Myocyte (in vitro differentiated cells): ENCODE measurements at places on chromosomes 3 and 15. TPM values are rescaled to one million over a fixed set of nuclear protein-coding genes. Genes with fewer than 3 reads are reported as not detected.
A peak's percentile ranks its signal among the peaks of the same experiment; 100 is the strongest.

GRCh38 chr3:94071713-94072284 lies 8.9 kb downstream of the NSUN3 start:
- DNase-seq, result no peak

The OTOL1 gene
- not detected in 2 replicates for total RNA-seq

DNA sequence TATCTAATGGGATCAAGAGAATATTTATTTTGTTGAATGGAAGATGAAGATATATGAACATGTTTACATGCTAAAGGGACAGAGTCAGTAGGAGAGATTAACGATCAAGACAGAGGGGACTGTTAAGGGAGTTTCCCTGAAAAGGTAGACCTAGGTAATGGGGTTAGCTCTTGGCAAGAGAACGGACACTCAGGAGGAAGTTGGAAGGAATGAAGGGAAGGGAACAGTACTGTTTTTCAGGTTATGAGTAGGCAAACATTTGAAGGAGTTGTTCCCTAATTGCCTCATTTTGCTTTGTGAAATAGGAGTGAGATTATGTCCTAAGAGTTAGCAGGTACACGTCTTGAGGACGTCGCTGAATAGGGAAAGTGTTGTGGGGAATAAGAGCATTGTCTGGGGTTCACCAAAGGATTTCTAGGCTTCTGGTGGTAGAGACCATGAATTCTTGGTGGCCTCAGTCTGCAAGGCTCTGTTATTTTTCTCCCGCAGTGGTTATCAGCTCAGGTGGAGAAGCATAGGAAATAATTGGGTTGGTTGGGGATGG lies 41.3 kb downstream of the PDE8A start:
- DNase-seq, result no peak

DNA sequence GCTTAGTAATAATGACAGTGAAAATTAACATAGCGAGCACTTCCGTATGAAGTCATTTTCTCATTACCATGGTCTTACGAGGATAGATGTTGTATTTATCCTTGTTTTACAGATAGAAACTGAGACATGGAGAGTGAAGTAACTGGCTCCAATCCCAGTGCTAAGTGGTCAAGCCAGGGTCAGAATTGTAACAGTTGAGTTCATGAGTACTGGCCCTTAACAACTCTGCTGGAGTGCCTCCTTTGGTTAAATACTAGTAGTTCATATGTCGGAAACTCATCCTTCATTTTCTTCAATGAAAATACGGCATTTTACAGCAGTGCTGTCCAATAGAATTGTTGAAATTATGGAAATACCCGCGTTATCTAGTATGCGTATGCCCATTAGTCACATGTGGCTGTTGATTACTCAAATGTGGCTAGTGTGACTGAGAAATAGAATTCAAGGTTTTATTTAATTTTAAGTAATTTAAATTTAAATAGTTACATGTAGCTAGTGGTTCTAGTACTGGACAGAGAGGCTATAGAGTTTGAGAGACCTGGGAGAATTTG lies 32.5 kb downstream of the FNDC3B start:
- no peak for DNase-seq

DNA sequence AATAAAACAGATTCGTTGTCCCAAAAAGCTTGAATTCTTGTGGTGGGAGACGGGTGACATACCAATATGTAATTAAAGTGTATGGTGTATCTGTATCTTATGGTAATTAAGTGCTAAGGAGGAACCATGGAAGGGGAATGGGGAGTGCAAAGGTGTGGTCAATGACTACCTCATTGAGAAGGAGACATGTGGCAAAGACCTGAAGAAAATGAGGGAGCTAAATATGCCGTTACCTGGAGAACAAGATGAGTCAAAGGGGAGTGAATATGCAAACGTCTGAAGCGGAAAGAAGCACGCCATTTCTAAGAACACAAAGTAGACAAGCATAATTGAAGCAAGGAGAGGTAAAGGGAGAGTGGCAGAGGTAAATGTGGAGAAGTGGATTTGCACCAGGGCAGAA lies 115.7 kb downstream of the SI start:
- no peak for DNase-seq

DNA sequence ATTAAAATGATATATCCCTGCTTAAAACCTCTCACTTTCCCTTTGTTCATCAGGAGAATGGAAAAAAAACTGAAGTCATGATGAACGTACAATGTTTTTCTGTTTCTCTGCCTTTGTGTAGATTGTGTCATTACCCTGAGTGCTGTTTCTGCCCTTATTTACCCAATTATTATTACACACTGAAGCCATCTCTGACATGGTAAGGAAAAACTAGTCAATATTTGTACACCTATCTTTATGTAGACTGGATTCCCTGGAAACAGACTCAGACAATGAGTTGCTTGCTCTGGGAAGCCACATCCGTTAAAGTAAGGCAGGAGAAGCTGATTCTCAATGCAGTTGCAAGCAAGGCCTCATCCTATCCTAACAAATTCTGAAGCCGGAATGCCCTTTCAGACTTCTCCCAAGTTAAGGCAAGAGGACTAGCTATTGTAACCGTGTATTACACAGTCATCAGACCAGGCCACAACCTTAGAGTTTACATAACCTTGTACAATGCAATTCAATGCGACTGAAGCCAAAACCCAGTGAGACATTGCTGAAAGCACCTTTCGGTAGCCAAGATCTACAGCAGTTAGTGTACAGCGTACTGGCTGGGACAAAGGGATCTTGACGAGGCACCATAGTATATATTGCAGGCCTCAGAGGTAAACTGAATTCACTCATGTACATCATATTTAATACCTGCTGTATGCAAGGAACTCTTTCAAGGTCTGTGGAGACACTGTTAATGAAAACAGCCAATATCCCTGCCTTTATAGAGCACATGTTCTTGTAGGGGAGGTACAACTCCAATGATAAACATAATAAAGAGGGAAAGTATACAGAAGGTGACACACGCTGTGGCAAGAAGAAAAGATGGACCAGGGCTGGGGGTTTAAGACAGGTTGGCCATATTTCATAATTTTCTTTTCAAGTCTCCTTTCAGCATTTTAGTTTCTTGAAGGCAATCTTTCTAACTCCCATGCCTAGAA lies 1040.8 kb upstream of the SEMA6D start:
- no peak for DNase-seq

DNA sequence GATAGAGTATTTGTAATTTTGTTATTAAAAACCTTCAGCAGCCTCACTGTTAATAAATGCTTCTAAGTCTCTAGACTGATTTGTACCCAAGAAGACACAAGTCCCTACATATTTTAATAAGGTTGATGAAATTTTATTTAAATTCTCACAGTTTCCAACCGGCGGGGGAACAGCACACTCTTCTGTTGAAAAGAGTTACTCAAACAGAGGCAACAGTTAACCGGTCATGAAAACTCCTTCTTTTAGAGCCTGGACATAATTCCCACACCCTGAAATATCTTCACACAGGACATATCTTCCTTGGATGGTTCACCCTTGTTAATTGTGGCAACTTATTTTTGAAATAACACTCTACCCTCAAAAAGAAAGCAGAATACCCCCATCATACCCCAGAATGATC lies 278.8 kb downstream of the FOXP1 start:
- peak; percentile 29 for DNase-seq

DNA sequence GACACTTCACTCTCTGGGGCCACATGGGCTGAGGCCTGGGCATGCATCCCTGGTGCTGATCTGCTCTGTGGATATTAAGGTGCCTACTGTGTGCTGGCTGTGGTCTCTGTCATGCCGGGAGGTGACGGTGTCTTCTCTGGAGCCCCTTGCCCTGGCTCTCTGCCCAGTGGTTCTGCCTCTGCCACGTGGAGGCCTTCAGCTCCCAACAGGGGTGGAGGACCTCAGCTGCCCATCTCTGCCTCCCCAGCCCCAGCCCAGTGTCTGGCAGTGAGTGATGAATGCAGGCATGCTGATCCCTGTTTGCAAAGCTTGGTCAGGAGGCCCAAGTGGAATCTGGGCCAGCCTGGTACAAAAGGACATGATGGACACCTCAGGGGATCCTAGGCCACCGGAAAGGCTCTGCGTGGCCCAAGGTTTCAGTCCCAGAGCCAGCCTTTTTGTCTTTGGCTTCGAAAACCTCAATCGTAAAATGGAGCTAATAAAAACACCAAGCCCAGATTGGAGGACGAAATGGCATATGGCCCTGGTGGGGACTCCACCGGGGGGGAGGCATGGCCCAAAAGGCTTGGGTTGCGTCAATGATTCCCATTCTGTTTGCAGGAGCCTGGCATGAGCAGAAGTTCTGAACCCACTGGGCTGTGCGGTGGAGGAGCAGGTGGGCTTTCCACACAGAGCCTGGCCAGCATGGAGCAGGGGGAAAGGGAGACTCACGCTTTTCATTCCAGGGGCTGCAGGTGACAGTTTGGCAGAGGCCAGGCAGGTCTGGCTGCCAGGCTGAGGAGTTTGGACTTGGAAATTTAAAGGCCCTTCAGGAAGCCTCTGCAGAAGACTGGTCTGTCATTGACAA lies 54.7 kb upstream of the KLF13 start:
- no peak for DNase-seq

DNA sequence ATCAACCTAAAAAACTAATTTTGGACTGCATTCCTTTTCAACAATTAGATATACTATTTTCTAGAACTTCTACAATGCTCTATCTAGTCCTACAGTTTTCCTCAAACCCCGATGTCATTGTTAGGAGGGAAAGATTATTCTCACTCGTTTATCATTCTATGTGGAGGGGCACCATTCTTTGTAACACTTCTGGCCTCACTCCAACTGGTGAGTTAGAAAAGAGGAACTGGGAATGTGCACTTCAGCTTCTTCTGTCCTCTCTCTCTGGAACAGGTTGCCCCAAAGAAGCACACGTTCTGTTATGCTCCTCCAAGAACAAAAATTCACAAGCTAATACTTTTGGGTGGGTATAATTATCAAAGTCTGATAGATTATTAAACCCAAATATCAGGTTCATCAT lies 137.9 kb downstream of the UACA start:
- no peak for DNase-seq
